ENCODE measurements at places on chromosomes 5 and 9. TPM values are rescaled to one million over a fixed set of nuclear protein-coding genes. Genes with fewer than 3 reads are reported as not detected.
A peak's percentile ranks its signal among the peaks of the same experiment; 100 is the strongest.

GRCh38 chr5:171868236-171868635 is 82.6 kb downstream of the SMIM23 start:
- no peak for DNase-seq
- H3K4me3 ChIP-seq, result no peak overlapping the region
- no peak overlapping the region for H3K27ac ChIP-seq
- H3K27me3 ChIP-seq, result no peaks in the 10 kb centered on the region

DNA sequence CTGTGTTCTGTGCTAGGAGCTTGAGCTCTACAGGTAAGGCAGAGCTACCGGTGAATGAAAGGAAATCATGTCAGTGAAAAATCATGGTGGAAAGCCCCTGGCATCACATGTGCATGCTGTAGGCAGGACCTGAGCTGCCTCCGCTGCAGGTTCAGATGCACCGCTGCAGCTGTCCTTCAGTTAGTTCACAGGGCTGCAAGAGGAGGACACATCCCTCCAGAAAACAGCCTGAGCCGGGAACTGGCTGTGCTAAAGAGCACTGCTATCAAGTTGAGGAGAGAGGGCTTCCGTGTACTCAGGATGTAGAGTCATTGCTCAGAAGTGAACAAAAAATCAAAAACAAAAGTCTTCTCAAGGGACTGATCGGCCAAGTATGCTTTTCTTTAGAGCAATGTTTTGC is 138.6 kb downstream of the ERCC6L2 start:
- DNase-seq, result no peak
- H3K4me3 ChIP-seq, result no peak overlapping the region
- no peaks in the 10 kb centered on the region for H3K4me1 ChIP-seq
- no peaks in the 10 kb centered on the region for H3K27me3 ChIP-seq
- H3K27ac ChIP-seq, result no peak overlapping the region

- no peaks in the 10 kb centered on the region for H3K27me3 ChIP-seq
- DNase-seq, result no peak
- no peaks in the 10 kb centered on the region for H3K4me1 ChIP-seq
Observed at GRCh38 chr5:109160468-109160867, 249.3 kb downstream of the PJA2 start.

DNA sequence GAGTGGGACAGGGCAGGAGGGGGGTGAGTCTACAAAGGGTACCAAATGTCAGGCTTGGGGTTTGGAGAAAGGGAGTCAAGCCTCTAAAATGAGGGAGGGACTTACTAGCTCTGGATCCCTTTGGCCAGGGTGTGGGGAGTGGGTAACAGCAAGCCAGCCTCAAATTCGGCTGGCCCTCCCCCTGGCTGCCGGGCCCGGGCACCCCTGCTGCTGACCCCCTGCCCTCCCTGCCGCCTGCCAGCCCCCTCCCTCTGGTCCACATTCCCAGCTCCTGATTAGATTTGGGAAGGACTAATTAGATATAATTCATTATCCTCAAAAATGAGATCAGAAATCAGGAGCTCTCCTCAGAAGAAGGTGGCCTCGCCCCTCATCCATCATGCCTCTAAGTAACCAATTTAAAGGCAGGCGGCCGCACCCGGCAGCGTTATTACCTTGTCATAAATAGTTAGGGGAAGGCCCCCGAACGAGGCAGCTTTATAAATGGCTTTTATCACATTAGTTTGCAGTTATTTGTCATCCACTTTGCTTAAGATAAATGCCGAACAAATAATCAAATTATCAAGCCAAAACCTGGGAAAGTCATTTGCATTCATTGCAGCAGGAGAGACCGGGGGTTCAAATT is 44.6 kb downstream of the LMX1B start:
- H3K36me3 ChIP-seq, result no peaks in the 10 kb centered on the region
- H3K4me3 ChIP-seq, result no peak overlapping the region
- no peaks in the 10 kb centered on the region for H3K4me1 ChIP-seq
- no peak for DNase-seq

- H3K4me3 ChIP-seq, result no peak overlapping the region
- H3K4me1 ChIP-seq, result no peaks in the 10 kb centered on the region
- no peak for DNase-seq
- H3K27ac ChIP-seq, result no peak overlapping the region
Observed at GRCh38 chr9:114829574-114830440, 24.0 kb upstream of the TNFSF15 start.

GRCh38 chr9:98971915-98972223 is 28.2 kb downstream of the COL15A1 start:
- DNase-seq, result no peak
- H3K27ac ChIP-seq, result no peak overlapping the region
- no peaks in the 10 kb centered on the region for H3K4me1 ChIP-seq
- H3K36me3 ChIP-seq, result no peaks in the 10 kb centered on the region
- H3K27me3 ChIP-seq, result peaks cover 4% of the 10 kb centered on the region

GRCh38 chr5:54360089-54360488 is 49.7 kb upstream of the ARL15 start:
- no peak overlapping the region for H3K4me3 ChIP-seq
- H3K4me1 ChIP-seq, result no peaks in the 10 kb centered on the region
- peaks cover 5% of the 10 kb centered on the region for H3K36me3 ChIP-seq
- peak; percentile 29 for DNase-seq
- H3K27ac ChIP-seq, result no peak overlapping the region

DNA sequence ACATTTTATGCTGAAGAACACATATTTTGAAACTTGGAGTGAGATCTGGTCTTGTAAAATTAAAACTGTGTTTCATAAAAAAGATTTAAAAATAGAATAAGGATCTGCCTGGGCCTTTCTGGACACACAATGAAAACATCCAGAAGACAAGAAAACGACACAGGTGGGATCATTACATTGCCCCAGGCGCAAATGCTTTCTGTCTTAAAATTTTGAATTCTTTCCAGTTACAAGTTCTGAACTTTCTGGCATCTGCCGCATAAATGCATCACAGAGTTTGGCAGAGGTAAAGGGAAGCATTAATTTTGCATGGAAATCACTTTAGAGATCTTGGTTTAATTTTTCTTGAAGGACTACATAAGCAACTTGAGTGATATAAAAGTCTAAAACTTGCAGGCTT is 219.6 kb downstream of the WDR70 start:
- peaks cover 5% of the 10 kb centered on the region for H3K36me3 ChIP-seq
- H3K4me3 ChIP-seq, result no peak overlapping the region
- DNase-seq, result no peak
- no peaks in the 10 kb centered on the region for H3K27me3 ChIP-seq
- no peak overlapping the region for H3K27ac ChIP-seq

ACER2 gene
- total RNA-seq, result 8.9 TPM

CD14 gene
- total RNA-seq, result 0.13 TPM

KIF27 gene
- 2.9 TPM for total RNA-seq

LCN10 gene
- 0.75 TPM for total RNA-seq
